ENCODE measurements at places on chromosomes 4 and X. TPM values are rescaled to one million over a fixed set of nuclear protein-coding genes. Genes with fewer than 3 reads are reported as not detected.

Gene EDA
- total RNA-seq: 0.08 TPM

Gene PJA1
- total RNA-seq: 13.3 TPM

Gene SLITRK4
- not detected for total RNA-seq

Gene AREG
- 0.24 TPM for total RNA-seq

Gene SOD3
- total RNA-seq: 13.0 TPM

Gene EXOC1L
- total RNA-seq: not detected

Gene ZNF157
- not detected for total RNA-seq

DNA sequence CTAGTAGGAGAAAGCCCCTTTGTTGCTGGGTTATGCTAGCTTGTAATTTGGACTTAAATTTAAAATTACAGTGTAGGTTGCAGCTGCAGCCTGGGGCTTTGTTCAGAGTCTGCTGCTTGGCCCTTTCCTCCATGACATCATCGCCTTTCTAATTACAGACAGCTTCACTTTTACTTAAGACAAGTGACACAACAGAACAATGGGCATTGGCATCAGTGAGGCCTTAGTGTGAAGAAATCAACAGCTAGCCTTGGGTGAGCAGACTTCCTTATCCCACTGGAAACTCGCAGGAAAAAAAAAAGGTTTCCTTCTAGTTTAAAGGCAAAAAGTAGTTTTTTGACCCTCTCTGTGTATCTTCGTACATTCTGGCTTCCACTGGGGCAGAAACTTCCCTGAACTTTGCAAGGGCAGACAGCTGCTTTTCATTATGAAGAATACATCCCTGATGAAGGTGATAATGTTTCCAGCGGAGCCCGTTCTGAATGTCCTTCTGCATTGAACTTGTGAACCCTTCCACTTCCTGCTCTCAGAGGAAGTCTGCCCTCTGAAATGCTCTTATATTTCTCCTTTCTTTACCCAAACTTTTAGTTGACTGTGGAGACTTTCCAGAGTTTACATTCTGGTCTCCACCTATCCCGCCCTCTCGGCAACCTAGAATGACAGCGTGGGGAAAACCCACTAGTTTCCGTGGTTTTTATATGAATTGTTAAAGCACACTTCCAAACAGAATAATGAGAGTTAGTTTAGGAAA, 123.2 kb upstream of the FAM9C start:
- DNase-seq: no peak

DNA sequence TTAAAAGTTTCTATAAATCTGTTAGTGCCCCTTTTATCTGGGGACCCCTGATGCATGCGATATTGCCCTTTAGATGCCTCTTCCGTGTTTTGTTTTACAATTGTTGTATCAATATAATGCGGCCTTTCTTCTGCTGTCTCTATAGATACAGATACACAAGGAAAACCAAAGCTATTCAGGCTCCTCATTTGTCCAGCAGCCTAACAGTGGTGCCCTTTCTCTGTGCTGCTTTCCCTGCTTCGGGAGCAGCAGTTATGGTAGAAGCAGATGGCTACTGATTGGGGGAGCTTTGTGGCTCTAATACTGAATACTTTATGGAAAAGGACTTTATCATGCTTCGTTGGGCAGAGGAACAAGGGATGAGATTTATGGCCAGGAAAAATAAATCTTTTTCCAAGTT, 10.6 kb upstream of the PRDM8 start:
- DNase-seq: no peak

DNA sequence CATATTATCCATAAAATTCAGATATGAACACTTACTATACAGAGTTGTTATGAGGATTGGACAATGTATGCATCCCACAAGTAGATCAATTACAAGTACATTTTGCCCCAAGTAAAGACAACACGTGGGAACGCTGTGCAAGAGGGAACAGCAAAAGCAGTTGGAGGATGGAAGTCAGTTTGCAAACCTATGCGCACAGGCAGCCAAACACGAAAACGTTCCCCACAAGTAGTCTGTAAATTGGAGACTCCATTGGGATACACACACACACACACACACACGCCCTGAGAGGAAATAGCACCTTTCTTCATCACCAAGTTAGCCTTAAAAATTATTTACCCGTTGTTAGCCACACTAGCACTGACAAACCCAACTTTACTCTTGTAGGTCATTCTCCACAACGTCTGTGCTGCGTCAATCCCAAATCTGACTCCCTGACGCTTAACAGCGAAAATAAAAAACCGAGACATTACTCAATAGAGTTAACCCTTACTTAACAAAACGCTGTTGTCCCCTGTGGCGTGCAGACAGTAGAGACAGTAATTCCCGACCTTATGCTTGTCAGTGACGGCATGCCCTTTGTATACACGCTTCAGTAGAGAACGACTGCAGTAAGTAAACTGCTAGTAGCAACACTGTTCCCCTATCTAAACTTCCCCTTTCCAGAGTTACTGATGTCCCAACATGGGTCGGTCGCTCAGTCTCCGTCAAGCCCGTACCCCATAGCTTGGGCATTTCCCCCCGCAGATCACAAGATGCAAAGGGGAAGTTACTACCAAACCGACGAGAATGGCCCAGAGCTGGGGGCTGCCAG, 730 bp downstream of the MANBA start:
- DNase-seq: peak; percentile 50

DNA sequence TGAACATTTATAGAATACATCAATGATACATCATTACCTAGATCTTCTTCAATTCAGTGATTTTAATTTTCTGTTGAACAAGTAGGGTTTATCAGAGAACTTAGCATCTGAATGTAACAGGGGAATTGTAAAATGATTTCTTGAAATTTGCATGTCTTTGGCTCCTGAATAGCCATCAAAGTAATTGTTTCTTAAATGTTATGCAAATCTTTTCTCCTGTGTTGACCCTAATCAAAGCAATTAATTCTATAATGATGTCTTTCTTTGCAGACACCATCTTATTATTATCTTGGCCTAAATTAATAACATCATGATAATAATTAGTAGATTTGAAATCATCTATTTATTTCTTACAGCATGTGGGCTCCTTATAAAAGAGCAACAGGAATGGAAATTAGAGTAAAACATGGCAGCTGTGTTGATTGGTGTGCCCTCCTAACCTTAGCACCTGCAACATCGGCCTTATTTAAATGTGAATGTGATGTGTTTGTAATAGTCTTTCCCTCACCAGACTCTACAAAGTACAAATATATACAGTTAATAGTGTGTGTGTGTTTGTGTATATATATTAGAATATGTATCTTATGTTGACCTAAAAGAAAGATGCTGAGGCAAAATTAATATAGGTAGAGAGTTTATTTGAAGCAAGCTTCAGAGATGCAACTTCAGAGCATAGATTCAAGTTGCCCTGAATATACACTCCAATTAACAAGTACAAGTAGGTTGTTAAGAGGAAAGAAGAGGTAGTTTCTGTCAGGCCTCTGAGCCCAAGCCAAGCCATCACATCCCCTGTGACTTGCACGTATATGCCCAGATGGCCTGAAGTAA, 328.0 kb upstream of the TECRL start:
- no peak for DNase-seq

DNA sequence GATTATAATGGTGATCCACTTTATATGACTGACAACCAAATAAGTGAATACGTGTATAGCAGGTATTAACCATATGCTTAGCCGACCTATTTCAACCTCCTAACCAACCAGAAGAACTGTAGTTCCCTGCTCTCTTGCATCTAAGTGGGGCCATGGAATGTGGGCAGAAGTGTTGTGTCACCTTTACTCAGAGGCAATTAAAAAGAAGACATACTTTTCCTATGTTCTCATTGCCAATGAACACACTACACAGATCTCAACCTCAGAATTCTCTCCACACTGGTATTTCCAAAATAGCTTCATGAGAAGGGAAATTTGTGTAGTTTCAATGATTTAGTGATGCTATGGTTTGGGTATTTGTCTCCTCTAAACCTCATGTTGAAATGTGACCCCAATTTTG, 3.2 kb upstream of the NFKB1 start:
- peak; percentile 24 for DNase-seq

- DNase-seq: no peak
Measured at GRCh38 chr4:3252831-3253641, 4.1 kb downstream of the MSANTD1 start.

- no peak for DNase-seq
Measured at GRCh38 chr4:4408576-4409335, 21.9 kb downstream of the NSG1 start.

GRCh38 chrX:105701310-105702052, 120.9 kb upstream of the NRK start:
- peak; percentile 3 for DNase-seq

- DNase-seq: no peak
Measured at GRCh38 chrX:153854702-153855101, 24.4 kb upstream of the PDZD4 start.

GRCh38 chr4:31474221-31474620, 754.1 kb downstream of the PCDH7 start:
- no peak for DNase-seq

GRCh38 chrX:130606425-130606824, 204.6 kb downstream of the RBMX2 start:
- DNase-seq: no peak

- no peak for DNase-seq
Measured at GRCh38 chr4:75251547-75251946, 262.7 kb downstream of the RCHY1 start.

DNA sequence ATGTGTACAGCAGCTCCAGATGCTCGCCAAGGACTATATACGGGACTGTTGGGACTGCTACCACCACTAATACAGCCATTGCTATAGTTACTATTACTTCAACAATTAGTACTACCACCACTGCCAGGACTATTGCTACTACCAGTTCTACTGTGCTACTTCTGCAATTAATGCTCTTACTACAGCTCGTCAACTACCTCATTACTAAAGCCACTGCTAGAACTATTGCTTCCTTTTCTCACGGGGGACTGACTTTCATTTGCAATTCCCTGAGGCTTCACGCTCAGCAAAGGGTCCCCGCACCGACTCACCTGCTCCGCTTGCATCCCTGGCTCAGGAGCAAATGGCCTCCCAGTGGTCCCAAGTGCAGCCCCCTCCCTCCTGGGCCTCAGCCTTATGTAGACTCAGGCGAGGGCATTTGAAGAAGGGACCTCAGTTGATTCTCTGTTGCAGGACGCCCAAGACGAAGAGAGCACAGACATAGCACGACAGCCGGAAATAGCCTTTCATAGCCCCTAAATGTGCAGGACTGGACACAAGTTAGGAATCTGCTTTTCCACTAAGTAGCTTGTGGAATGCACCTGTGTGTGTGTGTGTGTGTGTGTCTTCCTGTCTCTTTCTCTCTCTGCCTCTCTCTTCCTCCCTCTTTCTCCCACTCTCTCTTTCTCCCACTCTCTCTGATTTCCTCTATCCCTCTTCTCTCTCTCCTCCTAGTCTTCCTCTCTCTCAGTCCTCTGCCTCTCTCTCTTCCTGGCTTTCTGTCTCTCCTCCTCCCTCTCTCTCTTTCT, 294.8 kb downstream of the ASMT start:
- no peak for DNase-seq

- DNase-seq: no peak
Measured at GRCh38 chrX:1734806-1735205, 119.9 kb downstream of the ASMT start.

- DNase-seq: no peak
Measured at GRCh38 chr4:125041372-125041930, 273.3 kb upstream of the FAT4 start.

Data from HFFc6 (cell line).